Naive thymus-derived CD8-positive, alpha-beta T cell (primary cell): ENCODE measurements at places on chromosomes 3 and 15.
A peak's percentile ranks its signal among the peaks of the same experiment; 100 is the strongest.

DNA sequence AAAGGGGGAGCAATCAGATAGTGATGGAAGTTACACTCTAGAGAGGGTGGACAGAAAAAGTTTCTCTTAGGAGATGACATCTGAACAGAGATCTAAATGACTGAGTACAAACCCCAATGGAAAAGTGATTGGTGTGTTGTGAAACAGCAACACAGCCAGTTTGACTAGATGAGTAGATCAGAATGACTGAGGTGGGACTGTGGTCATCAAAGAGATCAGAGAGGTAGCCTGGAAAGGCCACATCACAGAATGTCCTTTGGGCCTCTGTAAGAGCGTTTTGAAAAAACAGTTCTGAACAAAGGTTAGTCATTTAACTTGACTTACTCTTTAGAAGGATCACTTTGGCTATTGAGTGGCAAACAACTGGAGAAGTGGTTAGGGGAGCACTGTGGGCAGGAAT is 10.6 kb downstream of the LRRC58 start:
- DNase-seq = no peak

- no peak for DNase-seq
Measured at GRCh38 chr3:141109751-141110150, 58.6 kb downstream of the SPSB4 start.

GRCh38 chr3:111732252-111732879 is 126.7 kb upstream of the PHLDB2 start:
- DNase-seq = no peak

- no peak for DNase-seq
Measured at GRCh38 chr15:85788771-85789495, 5.8 kb downstream of the KLHL25 start.

GRCh38 chr15:93217343-93217742 is 128.3 kb upstream of the RGMA start:
- no peak for DNase-seq

DNA sequence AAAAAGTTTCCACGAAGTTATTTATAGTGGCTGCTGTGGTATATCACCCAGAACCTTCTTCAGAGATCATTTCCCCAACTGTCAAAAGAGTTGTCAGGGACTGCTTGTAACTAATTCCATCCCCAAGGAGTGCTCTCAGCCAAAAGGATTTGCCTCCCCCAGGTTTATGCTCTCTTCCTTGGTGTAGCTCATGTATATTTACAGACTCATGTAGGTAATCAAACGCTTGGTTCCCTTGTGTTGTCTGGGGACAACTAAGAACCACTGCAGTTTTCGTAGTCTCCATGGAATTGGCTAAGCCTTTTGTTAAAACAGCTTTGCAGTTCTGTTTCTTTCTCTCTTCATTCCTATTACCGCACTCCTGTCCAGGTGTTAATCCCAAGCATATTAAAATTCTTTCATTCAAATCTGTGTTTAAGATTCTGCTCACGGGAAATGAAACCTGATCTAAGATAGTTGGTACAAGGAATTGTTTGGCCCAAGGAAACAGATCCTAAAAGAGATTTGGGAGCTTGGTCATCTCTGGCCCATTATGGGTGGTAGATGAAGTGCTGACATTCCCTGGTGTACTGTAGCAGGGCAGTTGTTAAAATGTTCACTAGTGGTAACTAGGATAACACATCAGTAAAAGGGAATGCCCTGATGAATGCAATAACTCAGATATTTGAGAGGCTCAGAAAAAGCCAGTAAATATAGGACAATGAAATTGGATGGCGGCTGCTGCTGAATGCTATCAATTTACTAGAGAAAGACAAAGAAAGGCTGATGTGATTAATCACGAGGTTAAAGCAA is 361.3 kb upstream of the GBE1 start:
- DNase-seq = no peak

GRCh38 chr15:36278219-36278618 is 301.2 kb upstream of the CDIN1 start:
- no peak for DNase-seq

GRCh38 chr3:13020159-13020750 is 53.0 kb downstream of the IQSEC1 start:
- no peak for DNase-seq

- DNase-seq = no peak
Measured at GRCh38 chr3:170910542-170910941, 2.1 kb upstream of the EIF5A2 start.

DNA sequence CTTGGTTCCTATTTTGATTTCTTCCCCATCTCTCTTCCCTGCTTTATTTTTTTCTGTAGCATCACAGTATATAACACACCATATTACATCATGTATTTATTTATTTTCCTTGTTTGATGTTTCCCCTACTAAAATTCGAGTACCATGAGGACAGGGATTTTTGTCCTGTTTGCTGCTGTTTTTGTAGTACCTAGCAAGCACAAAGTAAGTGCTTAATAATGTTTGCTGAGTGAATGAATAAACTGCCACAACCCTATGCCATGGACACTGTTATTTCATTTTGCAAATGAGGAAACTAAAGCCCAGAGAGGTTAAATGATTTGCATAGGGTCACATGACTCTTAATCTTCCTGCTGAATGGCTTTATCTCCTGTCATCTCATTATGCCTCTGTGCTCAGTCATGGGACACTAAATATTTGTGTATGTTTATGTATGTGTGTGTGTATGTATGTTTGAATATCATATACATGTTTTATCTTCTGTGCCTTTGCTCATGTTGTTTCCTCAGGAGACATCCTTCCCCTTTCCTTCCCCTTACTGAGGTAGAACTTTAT is 26.1 kb upstream of the MGA start:
- DNase-seq = no peak

- DNase-seq = no peak
Measured at GRCh38 chr3:146037697-146038096, 123.3 kb downstream of the PLOD2 start.

GRCh38 chr3:115581362-115582135 is 41.8 kb upstream of the GAP43 start:
- DNase-seq = no peak

- no peak for DNase-seq
Measured at GRCh38 chr3:137992592-137992991, 17.4 kb upstream of the CLDN18 start.

GRCh38 chr3:88628901-88629300 is 478.5 kb upstream of the EPHA3 start:
- no peak for DNase-seq

DNA sequence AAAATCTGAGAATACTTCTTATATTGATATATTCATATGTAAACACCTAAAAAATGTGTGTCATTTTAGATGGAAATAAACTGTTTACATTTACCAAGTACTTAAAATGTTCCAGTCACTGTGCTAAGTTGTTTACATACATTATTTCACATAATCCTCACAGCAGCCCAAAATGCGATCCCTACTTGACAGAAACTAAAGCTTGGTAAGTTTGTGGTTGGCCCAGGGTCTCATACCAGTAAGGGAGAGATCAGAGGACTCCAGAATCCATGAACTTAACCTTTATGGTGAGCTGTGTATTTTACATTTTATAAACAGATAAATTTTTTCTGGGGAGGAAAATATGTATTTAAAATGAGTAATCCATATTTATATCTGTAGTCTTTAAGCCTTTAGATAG is 51.2 kb downstream of the SLC25A26 start:
- no peak for DNase-seq

DNA sequence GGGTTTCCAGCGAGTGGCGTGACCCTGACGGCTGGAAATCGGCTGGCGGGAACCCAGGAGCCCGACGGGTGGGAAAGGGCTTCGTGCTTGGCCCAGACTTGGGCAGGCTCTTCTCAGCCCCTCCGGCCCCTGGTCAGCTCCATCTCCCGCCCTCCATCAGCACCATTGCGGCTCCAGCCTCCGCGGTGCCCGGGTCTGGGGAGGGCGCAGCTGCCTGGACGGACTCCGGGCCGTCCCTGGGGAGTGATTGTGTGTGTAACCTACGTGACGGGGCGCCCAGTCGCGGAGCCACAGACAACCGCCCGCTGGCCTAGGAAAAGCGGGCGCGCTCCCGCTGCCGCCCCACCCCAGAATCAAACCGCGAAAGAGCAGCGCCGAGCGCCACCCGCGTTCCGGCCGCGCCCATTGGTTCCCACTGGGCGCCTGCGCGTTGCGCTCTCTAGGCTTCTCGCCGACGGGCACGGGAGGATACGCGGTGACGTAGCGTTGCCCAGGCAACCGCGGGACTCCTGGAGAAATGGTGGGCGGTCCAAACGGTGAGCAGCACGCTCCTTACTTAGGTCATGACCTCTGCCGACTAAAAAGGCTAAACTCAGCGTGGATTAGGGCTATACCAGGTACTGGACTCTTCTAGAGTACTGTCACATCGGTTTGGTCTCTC is at the start of gene CFAP20DC:
Gene CFAP20DC, minus strand, starts transcription at position 355 of the 661 bp plus-strand sequence. CDS start 394 bp downstream, outside the sequence.
- peak; percentile 76 for DNase-seq

DNA sequence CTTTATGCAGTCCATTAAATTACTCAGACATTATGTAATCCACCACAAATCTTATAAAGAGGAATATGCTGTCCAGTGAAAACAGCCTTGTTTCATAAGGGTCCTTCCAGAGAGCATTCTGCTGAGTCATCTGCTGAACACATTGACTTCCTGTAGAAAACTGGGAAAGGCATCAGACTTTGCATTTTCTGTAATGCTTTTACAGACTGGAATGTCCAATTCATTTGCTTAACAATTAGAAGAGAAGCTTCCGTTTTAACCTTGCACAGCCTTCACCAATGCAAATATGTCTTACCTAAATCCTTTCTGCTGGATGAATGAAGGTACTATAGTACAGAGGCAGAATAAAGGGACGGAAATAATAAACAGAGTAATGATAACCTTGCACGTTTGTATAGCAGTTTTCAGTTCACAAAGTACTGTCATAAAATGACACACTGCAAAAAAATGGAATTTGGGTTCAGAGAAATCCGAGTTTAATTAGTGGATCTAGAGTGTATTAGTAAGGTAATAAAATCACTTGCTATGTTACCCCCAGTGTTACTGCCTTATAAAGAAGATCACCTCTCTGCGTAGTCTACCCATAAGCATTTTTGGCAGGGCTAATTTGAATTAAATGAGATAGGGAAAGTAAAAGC is 301.5 kb downstream of the PYDC2 start:
- no peak for DNase-seq

DNA sequence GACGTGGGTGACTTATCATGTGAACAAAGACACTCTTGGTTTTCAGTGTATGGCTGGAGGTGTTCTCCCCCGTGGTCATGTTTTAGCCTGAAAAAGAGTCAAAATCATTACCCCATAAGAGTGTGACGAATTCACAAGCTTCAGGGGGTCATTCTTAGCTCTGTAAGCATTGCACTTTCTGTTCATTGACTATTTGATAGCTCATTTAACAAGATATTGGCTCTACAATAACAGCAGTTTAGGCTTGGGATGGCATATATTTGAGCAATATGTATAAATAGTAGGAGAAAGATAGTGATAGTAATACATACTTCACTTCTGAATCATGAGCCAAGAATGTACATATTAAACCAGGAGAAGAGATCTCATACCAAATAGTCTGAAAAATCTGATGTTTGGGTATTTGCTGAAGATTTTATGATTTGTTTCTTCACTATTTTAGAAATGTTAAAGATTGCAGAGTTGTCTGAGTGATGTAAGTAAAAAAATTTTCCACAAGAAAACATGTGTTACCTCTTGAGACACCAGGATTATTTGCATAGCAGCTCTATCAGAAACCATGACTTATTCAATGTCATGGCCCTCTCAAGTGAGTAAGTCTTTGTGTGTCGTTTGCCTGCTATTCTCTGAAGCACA is 996.0 kb downstream of the OTOL1 start:
- no peak for DNase-seq

- DNase-seq = no peak
Measured at GRCh38 chr3:153503873-153504272, 341.8 kb downstream of the RAP2B start.

DNA sequence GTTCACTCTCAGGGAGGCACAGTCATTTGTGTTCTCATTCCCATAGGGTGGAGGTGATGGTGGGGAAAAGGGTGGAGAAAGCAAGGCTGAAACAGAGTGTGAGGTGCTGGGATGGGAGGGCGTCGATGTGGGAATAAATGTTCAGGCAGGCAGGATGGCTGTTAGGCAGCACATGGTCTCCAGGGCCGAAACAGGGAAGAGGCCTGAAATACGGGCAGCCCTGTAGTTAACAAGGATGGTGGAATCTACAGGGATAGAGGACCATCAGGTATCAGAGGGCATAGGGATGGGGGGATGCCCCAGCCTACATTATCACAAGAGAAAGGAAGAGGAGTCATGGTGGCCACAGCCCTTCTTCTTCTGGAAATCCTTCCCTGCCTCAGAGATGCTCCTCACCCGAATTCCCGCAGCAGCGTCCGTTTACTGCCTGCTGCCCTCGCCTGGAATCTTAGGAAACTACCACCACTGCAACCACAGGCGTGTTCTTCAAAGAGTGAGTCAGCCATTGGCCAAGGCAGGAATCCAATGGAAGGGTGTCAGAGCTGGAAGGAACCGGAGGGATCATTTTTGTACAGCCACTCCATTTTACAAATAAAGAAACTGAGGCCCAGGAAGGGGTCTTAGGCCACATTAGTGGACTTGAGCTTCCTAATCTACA is 49.7 kb upstream of the POMGNT2 start:
- DNase-seq = no peak

- DNase-seq = no peak
Measured at GRCh38 chr3:58623961-58624360, 42.6 kb downstream of the FAM3D start.
